ENCODE measurements at places on chromosomes 3 and 15.

- DNase-seq: no peak
These were observed 13.3 kb upstream of the CHD2 start for GRCh38 chr15:92886815-92887214.

GRCh38 chr15:48427960-48428547 is 96.8 kb downstream of the DUT start:
- DNase-seq: peak; percentile 93

DNA sequence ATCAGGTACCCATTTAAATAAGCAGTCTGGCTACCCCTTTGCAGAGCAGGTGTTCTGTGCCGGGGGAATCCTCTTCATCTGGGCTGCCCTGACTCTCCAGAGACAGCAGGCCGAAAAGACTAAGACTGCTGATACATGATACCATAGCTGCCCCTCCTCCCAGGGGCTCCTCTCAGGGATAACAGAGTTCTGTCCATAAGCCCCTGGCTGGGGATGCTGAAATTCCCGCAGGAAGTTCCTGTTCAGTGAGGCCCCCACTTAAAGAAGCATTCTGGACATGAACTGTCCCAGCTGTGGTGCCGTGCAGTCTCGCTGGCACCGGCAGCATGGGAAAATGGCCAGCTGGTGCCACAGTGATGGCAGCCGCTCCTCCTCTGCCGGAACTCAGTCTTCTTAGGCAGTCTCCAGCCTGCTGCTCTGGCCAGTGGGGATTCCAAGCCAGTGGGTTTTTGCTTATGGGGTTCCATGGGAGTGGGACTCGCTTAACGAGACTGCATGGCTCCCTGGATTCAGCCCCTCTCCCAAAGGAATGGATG is 1026.2 kb downstream of the NAALADL2 start:
- DNase-seq: no peak

DNA sequence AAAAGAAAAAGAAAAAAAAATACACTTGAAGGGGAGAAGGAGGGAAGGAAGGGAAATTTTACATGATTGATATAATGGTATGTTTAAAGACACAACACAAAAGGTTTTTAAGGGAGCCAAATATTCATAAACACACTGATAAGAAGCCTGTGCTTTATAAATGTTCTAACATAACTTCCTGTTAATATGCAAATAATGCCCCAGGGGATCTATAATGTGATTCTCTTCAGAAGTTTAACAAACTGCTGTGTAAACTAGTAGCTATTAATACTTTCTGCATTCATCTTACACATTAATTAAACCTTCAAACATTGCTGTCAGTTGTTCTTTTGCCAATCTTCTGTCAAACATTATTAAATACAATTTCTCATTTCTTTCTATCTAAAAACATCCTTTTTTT is 231.6 kb downstream of the TJP1 start:
- DNase-seq: no peak

- DNase-seq: no peak
These were observed 24.1 kb downstream of the CBLB start for GRCh38 chr3:105844704-105845103.

- no peak for DNase-seq
These were observed 13.3 kb upstream of the ALAS1 start for GRCh38 chr3:52184690-52185089.

GRCh38 chr15:82530606-82531379 is 9.5 kb downstream of the RPS17 start:
- DNase-seq: no peak

DNA sequence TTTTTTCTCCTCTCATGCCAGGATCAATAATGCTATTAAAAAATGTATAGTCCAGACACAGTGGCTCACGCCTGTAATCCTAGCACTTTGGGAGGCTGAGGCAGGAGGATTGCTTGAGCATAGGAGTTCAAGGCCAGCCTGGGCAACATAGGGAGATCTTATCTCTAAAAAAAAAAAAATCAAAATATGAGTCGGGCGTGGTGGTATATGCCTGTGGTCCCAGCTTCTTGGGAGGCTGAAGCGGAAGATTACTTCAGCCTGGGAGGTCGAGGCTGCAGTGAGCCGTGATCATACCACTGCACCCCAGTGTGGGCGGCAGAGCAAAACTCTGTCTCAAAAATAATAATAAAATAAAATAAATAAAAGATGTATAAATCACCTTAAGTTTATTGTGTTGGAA is 75.4 kb downstream of the WWTR1 start:
- no peak for DNase-seq

All from GM04504 (cell line).